ENCODE measurements at places on chromosomes 2 and 18.

- DNase-seq: no peak
These were observed 39.7 kb upstream of the IGFBP5 start for GRCh38 chr2:216735086-216735485.

GRCh38 chr2:43075811-43076585, 150.4 kb downstream of the ZFP36L2 start:
- DNase-seq: peak; percentile 78

DNA sequence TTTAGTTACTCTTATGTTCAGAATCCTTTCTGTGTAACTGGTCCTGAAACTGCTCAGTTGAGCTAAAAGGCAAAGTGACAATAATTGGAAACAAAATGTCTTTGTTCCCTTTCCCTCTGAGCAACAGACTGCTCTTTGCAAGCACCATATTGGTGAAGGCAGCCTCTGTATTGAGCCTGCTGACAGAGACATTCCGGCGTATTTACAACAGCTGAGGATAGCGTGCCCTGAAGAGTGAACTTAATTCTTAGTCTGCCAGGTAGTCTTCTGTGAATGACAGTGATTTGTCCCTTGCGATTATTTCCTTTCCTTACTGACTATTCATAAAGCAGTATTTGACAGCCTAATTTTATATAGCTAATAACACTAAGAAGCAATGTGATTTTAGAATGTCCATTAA, 239.1 kb downstream of the CPS1 start:
- no peak for DNase-seq

DNA sequence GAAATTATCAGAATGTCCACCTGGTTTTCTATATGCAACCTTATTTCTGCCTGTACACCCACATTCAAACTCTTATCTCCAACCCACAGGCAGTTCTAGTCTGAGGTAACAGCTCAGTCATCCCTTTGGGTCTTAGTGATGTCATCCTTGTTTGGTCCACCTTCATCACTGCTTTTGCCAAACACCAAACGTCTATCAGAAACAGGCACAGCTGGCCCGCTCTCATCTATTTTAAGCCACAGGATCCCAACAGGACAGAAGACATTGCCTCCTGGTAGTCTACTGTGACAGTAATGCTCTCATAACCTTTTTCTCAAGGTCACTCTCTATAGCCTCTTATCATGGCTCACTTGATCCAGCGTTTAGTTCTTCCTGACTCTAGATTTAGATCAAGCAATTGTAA, 99.0 kb upstream of the CHAC2 start:
- no peak for DNase-seq

DNA sequence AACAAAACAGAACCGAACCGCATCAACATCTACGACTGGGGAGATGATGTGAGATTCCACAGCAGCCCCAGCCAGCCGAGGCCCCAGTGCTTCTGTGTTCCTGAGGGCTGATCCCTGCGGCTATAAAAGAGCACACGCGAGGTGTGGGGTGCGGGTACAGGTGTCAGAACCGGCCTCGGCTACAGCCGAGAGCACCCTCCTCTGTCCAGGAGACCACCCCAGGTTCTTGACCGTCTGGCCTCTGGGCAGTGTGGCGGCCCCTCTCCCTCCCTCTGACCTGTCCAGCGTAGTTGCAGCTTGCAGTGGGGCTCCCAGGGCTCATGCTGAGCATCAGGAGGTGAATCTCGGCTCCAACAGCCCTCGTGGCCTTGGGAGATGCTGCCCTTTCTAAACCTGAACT, 23.7 kb downstream of the RTP5 start:
- no peak for DNase-seq

- DNase-seq: no peak
These were observed 27.8 kb downstream of the CACNB4 start for GRCh38 chr2:152071092-152071491.

DNA sequence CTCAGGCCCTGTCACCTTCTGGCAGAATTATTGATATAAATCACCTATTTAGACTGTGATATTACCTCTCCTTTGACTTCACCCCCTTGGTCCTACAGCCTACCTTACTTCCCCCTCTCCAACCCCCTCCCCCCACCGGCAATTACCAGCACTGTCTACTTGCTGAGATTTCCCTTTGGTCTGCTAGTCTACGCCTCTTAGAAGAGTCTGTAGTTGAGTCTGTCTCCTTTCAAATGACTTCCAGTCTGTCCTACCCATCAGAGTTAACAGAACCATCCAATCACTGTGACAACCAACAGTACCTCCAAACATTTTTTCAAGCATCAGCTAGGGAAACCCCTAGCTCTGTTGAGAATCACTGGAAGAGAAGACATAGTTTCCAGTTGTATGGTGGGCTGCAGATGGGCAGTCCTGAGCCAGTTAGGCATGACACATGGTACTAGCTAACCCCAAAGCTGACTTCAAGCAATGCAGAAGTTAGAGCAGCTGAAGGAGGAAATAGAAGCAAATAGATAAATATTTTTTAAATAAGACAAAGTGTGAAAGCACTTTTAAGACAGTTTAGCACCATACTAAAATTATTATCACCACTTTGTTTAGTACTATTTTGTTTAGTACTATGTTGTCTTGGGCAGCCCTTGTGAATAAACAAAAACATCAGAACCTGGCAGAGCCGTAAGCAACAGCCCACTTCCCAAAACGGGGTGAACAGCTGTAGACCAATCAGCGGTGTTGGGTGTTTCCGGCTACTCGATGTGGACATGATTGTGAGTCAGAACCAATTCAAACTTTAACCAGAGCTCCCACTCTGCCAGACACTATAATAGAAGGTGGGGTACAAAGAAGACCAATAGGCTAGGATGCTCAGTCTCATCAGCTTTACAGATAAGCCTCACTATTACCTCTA, 2.7 kb upstream of the ASNSD1 start:
- DNase-seq: no peak

- no peak for DNase-seq
These were observed 183.3 kb upstream of the DOK6 start for GRCh38 chr18:69217196-69218000.
